ENCODE measurements at places on chromosomes 12 and 14.
A peak's percentile ranks its signal among the peaks of the same experiment; 100 is the strongest.

- DNase-seq = no peak
Measured at GRCh38 chr14:90061685-90062126, at the start of gene KCNK13. KCNK13 (plus strand) TSS chr14:90061994; CDS start chr14:90062206, 212 bp downstream.

DNA sequence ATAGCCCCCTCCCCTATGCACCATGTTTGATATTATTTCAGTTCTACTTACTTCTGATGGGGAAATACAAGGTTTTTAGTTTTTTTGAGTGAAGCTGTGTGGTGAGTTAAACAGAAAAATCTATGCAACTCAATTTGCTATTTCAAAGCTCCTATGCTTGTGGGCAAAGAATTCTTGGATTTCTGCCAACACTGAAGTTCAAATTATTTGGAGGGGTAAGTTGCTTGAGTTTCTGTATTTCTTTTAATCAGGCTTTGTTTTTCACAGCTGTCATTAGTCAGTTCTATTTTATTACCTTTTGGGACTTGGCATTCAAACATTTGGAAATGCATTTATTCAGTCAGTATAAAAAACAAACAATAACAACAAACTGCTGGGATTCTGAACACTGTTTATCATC, 407.5 kb upstream of the MGAT4C start:
- no peak for DNase-seq

DNA sequence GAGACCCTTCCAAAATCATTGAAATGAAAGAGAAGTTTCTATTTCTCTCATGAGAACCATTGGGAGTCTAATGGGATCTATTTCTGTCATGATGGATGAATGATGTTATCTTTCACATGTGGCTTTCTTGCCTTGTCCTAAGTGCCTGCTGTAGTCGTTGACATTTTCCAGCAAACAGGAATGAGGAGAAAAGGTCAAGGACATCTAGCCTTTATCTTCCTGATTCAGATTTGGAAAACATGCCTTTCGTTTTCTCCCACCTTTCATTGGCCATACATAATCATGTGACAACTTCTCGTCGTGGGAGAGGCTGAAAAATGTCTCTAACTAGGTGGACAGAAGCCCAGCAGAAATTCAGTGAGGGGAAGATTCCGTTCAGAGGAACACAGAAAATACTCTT, 94.5 kb downstream of the PCNX1 start:
- peak; percentile 18 for DNase-seq

GRCh38 chr12:62934239-62934798, 631 bp downstream of the PPM1H start:
- DNase-seq = no peak

DNA sequence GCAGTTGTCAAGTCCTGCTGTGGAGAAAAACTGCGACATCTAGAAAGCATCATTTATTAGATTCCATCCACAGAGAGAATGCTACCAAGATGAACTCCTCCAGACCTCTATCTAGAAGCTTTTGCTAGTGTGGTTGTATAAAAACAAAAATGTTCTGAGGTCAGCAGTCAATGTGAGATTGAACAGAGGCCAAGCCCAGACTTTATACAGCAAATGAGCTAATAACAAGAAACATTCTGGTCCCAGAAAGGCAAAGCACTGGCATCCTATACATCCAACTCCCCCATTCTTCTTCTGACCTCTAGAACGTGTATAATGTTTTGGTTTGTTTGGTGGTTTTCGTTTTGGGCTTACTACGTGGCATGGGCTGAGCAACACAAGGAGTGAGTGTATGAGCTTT, 26.7 kb upstream of the RIN3 start:
- DNase-seq = no peak

- DNase-seq = no peak
Measured at GRCh38 chr12:24499151-24500146, 449.5 kb downstream of the BCAT1 start.

DNA sequence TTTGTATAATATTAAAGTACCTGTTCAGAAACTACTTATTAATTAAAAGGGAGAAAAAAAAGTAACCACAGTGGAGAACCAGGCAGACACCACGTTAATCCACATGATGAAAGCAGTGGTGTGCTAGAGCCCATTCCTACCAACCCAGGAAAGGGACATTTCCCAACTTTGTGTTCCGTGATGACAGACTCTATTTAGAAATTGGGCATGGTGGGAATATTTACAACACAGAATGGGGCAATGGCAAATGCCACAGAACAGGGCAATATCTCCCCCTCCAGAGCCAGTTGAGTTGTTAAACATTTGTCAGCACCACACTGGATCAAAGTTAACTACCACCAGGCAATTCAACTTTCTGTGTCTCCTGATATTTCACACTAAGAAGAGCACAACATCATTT, 1.2 kb upstream of the HIGD1C start:
- no peak for DNase-seq

DNA sequence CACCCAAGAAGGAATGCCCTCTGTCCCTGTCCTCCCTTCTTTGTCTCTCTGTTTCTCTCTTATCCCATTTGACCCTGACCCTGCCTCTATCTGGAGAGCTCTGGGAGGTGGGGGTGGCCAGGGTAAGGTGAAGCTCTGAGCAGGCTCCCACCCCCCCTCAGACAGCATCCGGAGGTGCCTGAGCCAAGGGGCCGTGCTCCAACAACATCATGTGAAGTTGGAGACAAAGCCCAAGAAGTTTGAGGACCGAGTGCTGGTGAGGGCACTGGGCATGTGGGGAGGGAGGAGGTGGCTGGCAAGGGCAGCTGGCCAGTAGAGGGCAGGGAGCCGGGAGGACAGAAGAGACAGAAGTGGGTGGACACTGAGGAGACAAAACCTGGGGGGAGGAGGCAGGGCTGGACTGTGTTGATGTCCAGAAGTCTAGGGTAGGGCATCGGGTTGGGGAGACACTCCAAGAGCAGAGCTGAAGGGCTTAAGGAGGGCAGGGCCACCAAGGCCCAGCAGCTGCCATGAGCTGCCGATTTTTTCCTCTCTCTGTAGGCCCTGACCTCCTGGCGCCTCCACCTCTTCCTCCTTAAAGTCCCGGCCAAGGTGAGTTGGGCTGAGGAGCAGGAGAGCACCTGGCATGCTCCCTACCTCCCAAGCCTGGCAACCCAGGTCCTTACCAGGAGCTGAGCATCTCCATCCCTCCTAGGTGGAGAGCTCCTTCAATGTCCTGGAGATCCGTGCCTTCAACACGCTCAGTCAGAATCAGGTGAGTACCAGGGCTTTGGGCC, 1.9 kb downstream of the CARMIL3 start:
- no peak for DNase-seq

GRCh38 chr14:70926235-70926830, 19.1 kb downstream of the PCNX1 start:
- DNase-seq = no peak

DNA sequence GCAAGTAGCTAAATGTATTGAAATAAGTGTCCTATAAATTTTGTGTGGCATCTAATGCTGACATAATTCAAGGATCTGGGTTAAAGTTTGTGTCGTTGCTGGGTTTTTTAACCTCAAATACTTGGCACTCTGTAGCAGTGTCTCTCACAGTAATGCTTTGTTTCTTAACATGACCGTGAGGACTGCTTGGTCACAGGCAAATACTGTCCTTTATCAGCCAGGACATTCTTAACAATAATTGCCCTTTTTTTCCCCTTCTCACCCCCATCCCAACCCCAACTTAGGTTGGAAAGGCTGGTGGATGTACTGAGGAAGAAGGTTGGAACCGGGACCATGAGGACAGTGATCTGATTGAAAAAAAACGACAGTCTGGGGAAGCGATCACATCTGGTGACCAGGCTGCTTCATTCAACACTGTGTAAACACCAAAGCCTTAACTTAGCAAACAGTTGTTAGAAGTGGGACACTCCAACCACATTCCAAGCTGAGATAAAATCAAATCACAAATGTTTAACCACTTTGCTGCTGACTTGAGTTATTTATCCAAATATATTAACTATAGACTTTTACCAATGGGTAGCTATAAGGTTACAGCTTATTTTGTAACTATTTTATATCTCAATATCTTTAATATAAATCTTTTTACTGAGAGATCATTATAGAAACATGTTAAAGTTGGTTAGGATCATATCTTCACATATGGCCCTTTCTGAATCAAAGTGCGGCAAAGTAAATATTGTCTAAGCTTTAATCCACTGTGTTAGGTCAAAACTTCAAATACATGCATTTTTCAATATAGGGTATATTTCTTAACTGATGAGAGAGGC, 48.2 kb downstream of the FOXA1 start:
- DNase-seq = peak; percentile 100

DNA sequence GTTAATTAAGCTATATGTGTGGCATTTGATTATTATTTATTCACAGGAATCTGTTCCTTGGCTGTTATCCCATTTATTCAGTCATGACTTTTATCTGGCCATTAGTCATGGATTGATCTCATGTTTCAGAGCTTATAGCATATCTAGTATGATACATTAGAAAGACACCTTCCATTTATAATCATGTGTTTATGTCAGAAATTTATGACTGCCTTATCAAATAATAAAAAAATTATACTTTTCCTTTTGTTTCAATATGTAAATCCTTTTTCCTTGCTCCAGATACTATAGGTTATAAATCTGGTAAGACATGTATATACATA, 248.0 kb upstream of the PDE3A start:
- DNase-seq = no peak

Data from HepG2 (cell line).